ENCODE measurements at places on chromosomes 16 and 17.

GRCh38 chr17:4583782-4584100 is 588 bp upstream of the SMTNL2 start:
- no peak for DNase-seq

DNA sequence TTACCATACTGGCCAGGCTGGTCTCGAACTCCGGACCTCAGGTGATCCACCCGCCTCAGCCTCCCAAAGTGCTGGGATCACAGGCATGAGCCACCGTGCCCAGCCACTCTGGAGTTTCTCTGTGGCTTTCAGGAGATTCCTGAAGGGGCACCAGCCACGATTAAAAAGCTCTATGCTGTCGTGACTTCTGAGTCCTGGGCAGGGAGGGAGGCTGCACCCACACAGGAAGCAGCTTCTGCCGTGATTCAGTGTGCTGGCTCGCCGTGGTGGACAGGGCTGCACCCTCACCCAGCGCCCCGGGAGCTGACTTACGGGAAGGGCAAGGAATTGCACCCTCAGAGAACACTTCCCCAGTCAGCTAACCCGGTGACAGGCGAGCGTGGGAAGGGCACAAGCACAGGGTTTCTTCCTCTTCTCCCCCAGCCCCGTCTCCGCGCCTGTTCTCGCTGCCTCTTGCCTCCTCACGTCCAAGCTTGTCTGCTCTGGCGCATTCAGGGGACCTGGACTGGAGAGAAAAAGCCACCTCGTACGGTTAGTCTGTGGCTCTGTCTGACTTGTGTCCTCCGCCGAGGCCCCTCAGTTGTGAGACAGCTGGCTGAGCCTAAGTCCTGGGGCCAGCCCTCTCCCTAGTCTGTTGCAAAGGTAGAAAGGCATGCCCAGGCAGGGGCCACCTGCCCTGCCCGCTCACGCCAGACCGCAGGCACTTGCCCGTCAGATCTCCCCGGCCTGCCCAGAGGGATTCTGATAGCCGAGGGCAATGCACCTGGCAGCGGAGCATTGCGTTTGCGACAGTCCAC is 145.0 kb downstream of the SEC14L1 start:
- no peak for DNase-seq

GRCh38 chr17:80839511-80839941 is 152.1 kb upstream of the CHMP6 start:
- no peak for DNase-seq

DNA sequence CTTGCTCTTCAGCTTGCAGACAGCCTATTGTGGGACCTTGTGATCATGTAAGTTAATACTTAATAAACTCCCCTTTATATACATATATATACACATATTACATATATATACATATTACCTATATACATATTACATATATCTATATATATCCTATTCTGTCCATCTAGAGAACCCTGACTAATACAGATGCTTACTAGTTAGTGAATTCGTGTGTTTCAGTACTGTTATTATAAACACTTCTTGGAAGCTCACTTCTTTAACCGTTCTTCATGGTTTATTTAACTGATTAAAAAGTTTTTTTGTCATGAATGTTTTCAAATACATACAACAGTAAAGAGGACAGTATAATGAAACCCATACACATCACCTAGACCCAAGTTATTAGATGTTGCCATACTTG is 12.6 kb downstream of the ORC6 start:
- DNase-seq: no peak

DNA sequence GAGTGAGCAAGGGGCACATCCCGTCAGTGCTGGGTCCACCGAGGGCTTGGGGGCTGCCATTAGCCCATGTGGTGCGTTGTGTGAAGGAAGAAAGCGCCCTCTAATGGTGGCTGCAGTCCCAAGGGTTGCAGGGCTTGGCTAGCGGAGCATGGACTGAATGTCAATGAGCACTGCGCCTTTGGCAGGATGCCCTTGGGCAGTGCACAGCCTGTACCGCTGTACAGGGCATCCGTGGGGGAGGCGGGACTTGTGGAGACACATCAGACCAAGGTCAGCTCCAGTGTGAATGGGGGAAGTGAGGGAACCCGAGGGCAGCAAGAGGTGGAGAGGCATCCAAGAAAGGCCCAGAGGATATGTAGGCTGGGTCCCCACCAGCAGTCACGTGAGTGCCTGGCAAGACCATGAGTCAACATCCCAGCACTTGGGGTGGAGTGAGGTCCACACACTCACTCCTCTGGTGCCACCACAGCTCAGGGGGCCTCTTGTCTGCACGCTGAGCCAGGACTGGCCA is 75.5 kb upstream of the MED9 start:
- no peak for DNase-seq
